ENCODE measurements at places on chromosomes 5 and 9.

DNA sequence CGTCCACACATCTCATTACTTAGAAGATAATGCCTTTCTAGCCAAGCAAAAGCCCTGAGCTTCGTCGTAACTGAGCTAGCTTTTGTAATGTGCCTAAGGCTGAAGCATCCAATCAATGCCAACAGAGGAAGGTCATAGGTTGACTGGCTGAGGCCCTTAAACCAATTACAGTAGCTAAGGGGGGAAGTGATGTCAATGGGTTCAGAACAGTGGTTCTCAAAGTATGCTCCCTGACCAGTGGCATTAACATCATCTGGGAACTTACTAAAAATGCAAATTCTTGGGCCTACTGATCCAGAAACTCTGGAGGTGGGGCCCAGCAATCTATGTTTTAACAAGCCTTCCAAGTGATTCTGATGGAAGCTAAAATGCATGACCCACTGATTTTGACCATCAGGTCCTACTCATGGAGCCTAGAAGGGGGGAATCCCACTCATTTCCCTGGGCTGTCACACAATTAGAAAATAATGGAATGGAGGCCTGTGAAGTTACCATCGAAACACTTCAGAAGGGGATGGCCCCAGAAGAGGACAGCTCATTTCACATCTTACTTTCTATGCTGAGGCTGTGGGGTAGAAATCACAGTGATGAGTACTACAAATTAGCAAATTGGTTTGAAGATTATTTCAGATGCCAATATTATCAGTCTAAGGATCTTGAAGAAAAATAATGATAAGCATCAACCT, 4.8 kb upstream of the VLDLR start:
- DNase-seq: no peak

DNA sequence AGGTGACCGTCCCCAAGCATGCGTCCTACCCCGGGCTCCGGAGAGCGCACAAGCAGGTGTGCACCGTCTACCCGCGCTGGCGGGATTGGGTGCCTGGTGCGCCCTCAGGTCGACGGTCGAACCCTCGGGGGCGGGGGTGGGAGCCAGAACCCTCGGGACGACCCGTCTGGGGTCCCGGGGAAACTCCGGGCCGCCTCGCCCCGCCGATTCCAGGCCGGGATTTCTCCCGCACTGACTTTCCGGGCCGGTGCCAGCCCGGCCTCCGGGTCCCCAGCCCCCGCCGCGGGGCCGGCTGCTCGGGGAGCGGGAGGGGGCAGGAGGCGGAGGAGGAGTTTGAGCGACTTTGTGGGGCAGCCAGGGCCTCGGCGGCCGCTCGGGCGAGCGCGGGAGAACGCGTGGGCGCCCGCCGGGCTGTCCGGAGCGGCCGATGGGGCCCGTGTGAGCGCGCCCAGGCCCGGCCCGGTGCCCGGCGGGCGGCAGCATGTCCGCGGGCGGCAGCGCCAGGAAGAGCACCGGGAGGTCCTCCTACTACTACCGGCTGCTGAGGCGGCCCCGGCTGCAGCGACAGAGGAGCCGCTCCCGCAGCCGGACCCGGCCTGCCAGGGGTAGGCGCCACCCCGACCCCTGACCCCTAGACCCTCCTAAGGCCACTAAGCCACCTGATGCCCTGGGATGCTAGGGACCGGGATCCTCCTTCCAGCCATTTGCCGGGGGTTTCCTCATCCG, at the start of gene DAB2IP:
Gene DAB2IP, plus strand, starts transcription at position 340 of the 726 bp plus-strand sequence. Its CDS starts 142 bp downstream, at position 482.
- no peak for DNase-seq

GRCh38 chr5:111585291-111585690, 73.0 kb upstream of the STARD4 start:
- DNase-seq: no peak

DNA sequence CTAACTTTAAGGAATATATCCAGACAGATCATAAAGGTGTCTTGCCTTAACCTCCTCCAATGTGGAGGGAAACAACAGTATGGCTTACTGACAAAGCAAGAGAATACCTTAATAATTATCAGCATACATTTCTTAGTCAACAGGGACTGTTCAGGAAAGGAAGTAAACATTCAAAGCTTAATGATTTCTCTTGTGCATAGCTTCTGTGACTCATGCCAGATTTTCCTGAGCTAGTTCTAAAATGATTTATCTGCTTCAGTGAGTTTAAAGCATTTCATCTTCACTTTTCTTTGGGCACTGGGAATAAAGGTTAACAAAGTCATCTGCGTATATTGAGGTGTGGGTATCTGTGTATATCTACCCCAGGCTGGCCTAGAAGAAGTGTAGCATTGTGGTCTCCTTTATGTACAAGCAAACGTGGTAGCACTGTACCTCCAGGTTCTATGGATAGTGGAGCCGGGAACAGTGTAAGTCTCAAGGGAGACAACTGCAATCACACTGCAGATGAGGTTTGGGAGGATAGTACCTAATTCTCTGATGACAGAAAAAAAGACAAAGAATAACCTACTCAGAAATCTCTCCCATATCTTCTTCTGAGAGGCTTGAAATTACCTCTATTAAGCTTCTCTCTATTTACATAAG, 284.1 kb downstream of the HCN1 start:
- no peak for DNase-seq

DNA sequence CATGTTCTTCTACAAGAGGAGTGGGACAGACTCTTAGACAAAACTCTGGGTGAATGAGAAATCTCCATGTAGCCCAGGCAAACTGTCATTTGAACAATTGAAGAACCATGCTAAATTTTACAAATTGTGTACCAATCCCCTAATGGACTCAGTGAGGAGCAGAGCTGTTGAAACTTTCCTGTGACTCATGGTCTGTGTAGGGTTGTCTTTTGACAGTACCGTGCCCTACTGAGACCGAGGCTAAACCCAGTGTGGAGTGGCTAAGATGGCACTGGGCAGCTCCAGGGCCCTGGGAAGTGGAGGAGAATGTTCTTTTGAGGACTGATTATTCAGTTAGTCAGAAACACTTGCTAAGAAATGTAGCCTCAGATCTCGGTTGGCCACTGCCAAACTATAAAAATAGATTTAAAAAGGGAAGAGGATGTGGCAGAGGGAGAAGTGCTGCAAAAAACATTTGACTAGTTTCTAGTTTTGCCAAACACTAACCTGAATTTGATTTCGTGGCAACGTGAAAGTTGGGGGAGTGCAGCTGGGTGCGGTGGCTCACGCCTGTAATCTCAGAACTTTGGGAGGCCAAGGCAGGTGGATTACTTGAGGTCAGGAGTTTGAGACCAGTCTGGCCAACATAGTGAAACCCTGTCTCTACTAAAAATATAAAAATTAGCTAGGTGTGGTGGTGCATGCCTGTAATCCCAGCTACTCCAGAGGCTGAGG, 24.7 kb downstream of the POU4F3 start:
- no peak for DNase-seq

DNA sequence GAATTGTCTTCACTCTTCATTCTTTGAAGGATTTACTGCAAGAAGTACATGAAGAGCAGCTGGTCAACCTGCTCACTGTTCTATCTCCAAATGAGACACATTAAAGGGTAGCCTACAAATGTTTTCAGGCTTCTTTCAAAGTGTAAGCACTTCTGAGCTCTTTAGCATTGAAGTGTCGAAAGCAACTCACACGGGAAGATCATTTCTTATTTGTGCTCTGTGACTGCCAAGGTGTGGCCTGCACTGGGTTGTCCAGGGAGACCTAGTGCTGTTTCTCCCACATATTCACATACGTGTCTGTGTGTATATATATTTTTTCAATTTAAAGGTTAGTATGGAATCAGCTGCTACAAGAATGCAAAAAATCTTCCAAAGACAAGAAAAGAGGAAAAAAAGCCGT, 37.6 kb downstream of the FXN start:
- no peak for DNase-seq

GRCh38 chr5:135029477-135030122, 4.4 kb downstream of the PITX1 start:
- no peak for DNase-seq

- no peak for DNase-seq
Measured at GRCh38 chr9:34518896-34519295, 3.9 kb downstream of the ENHO start.

- no peak for DNase-seq
Measured at GRCh38 chr5:31674371-31674951, 35.5 kb downstream of the PDZD2 start.

GRCh38 chr5:7910738-7911428, 41.9 kb downstream of the MTRR start:
- DNase-seq: no peak

DNA sequence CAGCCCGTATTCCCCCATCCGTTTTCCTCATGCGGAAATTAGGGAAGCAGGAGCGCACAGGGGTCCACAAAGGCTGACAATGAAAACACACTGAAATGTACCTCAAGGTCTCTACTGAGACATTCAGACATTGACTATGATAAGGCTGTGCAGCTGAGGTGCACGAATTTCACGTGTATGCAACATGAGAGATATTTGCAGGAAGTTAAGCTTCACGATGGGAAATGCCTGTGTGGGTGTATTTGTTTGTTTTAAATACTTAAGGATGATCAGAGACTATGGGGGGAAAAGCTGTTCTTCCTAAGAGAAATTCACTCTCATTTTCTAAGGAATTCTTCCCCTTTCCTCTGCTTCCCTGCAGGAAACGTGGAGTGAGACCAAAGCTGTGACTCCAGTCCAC, 2.6 kb upstream of the SPATA31E1 start:
- no peak for DNase-seq

DNA sequence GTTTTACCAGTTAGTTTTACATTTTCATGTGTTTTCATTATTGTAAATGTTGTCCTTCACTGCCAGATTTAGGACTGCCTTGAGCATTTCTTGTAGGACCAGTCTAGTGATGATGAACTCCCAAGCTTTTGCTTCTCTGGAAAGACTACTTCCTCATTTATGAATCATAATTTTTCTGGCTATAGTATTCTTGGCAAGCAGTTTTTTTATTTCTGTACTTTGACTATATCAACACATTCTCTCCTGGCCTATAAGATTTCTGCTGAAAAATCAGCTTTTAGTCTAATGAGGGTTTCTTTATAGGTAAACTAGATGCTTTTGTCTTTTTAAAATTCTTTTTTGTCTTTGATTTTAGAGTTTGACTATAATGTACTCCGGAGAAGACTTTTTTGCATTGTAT, 256.8 kb upstream of the GRAMD2B start:
- no peak for DNase-seq

- no peak for DNase-seq
Measured at GRCh38 chr9:1332156-1332555, 282.0 kb downstream of the DMRT2 start.

- DNase-seq: no peak
Measured at GRCh38 chr5:32283539-32284377, 29.0 kb downstream of the MTMR12 start.

GRCh38 chr5:111769541-111769940, 12.5 kb upstream of the NREP start:
- DNase-seq: no peak

DNA sequence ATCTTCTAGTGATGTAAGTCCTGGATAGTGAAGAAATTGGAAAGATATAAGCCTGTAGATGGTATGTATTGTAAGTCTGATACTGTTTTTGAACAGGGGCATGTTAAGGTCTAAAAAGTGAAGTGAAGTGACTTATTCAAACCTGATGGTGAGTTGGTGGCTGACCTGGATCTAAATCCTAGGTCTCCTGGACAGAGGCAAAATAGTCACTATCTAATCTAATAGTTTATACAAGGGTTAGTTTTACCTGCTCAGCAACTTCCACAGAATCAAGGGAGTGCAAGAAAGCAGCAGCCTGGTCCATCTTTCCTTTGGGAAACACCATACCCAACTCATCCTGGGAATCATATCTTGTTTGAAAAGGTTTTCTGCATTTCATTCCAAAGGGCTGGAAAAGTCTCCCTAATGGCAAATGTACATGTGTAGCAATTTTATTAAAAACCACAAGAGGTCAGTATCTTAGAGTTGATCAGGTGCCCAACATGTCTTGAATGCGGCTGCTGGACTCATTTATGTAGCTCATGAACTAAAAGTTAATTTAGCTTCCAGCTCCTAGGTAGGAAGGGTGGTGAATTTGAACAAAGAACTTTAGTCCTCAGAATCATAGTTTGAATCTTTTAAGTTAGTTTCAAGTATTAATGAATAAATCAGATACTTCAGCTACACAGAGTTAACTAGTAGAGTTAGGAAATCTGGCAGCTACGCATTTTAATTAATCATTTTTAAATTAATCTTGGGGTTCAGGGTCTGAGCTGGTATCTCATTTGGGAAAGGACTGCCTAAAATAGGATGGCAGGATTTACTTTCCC, 26.0 kb downstream of the SKP2 start:
- no peak for DNase-seq

DNA sequence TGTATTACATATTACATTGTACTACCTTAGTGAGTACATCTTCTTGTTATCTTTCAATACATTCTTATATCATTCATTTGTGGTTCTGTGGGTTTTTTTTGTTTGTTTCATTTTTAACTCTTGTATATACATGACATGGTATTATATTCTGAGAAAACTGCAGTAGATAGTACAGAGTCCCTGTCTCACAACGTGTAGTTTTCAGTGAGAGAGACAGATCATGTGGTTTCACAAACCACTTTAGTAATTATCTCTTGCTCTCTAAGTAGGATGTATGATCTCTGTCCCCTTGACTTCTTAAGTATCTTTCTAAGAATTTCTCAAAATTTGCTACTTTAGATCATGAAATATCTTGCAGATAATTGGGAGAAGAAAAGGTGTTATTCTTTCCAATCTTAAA, 745.9 kb upstream of the CDH9 start:
- DNase-seq: no peak

Measured in stimulated activated CD8-positive, alpha-beta memory T cell treated with anti-CD3 and anti-CD28 coated beads, Interleukin-7, amount 100 ng/mL, for 1 hour (primary cell).